Hypothalamus (tissue), 51 donors: ENCODE measurements at places on chromosomes 1 and 21.

DNA sequence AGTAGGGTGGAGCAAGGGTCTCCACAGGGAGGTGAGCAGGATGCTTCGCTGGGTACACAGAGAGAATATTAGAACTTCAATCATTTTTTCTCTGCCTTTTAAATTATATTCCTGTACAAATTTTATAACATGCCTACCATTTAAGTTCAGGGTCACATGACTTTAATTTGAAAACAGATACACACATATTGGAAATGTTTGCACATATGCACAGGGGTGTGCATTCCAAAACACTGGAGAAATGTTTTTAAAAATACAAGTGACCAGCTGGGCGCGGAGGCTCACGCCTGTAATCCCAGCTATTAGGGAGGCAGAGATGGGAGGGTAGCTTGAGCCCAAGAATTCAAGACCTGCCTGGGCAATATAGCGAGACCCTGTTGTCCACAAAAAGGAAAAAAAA is 39.7 kb downstream of the NIPAL3 start:
- DNase-seq = no peak

- DNase-seq = no peak
Observed at GRCh38 chr1:244406337-244406736, 45.4 kb downstream of the ADSS2 start.

DNA sequence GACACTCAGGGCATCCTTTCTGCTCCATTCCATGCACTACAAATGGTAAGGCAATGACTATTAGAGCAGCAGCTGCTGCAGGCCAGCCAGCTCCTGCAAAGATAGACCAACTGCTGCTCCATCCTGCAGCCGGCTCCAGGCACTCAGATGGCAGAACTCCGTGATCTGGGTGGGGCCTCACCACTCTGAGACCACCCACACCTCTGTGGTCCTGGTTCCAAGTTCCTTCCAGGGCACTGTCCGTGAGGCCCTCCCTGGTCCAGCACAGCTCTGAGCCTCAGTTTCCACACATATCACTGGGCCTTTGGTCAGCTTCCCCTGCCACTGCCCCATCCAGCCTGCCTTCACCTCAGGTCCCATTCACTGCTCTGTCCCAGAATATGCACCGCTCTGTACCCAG is 114.7 kb downstream of the DMRTB1 start:
- no peak for DNase-seq

DNA sequence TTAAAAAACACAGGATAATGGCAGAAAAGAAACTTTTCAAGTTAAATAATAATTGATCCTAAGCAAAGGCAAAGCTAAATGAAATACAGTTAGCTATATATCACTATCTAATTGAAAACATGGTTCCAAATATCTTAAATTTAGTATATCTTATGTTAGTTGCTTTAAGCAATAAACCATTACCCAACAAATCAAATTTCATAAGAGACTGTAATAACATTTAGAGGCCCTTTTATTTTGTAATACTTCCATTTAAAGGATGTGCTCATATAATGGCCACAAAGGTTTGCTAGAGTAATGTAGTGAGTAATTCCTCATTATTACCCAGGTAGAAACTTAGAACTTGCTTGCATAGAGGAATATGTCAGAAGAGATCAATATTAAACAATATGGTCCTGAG is 32.3 kb downstream of the RPL5 start:
- DNase-seq = no peak

- DNase-seq = no peak
Observed at GRCh38 chr1:235473806-235474205, 30.4 kb downstream of the B3GALNT2 start.

- DNase-seq = no peak
Observed at GRCh38 chr1:160911441-160911840, 26.5 kb upstream of the ITLN1 start.

DNA sequence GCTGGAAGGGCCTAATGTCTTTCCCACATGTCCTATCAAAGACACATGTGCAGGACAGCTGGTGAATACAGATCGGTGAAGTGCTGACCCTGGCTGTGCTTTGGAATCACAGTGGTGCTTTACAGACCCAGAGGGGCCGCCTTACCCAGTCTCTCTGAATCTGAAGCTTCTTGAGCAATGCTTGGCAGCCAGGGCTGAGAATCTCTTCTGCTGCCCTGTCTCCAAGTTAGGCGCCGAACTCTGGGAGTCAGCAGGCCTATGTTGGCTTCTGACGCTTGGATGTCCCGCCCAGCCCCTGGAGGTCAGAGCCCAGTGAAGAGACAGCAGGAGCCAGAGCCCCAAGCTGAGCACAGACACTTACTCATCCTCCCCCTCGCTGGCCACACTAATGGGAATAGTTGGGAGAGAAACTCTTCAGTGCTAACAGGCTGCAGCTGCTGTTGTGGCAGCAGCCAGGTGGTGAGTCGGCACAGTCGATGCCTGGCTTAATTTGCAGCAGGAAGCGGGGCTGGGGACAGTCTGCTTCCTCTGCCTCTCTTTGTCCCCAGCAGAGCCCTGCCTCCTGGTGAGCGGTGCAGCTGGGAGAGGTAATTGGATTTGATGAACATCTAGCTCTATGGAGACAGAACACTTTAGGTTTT is 68.1 kb downstream of the URB2 start:
- DNase-seq = no peak
